ENCODE measurements at places on chromosomes 11 and 22.

DNA sequence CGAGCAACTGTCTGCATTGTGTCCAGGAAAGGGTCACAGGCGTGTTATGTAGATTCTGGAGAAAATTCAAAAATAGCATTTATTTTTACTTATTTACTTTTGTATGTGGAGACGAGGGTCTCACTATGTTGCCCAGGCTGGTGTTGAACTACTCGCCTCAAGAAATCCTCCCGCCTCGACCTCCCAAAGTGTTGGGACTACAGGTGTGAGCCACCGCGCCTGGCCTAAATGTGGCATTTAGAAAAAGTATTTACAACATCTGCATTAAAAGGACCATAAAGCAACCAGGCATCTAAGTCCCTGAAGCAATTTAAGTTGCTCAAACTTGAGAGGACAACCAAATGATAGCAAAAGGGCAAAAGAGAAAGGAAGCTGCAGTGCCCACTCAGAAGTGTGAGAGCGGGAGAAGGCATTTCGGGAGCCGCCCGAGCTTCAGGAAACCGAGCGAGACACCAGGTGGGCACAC, 595 bp downstream of the TRIM66 start:
- DNase-seq: no peak

DNA sequence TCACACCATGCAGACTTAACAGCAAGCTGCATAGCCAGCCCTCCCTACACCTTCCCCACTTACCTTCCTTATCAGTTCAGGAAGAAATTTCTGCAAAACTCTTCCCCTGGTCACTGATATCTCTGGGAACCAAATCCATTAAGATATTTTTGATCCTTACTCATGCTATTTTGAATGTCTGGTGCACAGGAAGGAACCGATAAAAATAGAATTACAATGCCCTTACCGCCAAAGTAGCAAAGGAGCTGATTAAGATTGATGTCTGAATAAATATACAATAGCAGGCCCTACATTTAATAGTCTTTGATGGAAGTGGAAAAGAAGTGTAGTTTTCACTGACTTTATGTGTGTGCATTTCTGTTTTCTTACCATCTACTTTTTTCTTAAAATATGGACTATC, 117.3 kb downstream of the MPPED2 start:
- no peak for DNase-seq

- DNase-seq: peak; percentile 29
Measured at GRCh38 chr22:27962268-27963044, 43.4 kb upstream of the PITPNB start.

- peak; percentile 22 for DNase-seq
Measured at GRCh38 chr11:35185696-35186095, 46.7 kb downstream of the CD44 start.

DNA sequence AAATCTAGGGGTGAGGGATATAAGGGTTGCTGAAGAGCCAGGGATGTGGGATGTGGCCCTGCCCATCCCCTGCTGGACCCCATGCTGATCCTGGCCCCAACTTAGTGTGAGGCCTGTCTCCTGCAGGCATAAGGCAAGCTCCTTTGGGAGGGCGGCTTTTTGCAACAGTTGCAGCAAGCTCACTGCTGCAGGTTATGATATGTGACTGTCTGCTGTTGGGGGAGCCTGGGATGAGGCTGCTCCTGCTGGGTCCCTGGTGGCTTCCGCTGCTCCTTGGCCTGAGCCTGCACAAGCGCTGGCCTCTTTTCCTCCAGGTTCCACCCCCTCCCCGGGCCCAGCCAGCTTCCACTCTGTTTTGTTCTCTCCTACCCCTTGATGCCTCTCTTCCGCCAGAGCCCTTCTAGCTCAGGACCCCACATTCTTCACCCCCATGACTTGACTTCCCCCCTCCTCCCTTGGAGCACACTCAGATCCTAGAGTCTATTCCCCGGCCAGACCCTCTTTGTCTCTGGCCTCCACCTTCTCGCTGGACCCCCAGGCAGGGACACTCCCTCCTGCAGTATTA, 35.0 kb upstream of the SYT13 start:
- no peak for DNase-seq

GRCh38 chr11:65937766-65938165, 7.5 kb upstream of the TSGA10IP start:
- DNase-seq: no peak

GRCh38 chr11:134533511-134533910, 121.5 kb upstream of the B3GAT1 start:
- no peak for DNase-seq

DNA sequence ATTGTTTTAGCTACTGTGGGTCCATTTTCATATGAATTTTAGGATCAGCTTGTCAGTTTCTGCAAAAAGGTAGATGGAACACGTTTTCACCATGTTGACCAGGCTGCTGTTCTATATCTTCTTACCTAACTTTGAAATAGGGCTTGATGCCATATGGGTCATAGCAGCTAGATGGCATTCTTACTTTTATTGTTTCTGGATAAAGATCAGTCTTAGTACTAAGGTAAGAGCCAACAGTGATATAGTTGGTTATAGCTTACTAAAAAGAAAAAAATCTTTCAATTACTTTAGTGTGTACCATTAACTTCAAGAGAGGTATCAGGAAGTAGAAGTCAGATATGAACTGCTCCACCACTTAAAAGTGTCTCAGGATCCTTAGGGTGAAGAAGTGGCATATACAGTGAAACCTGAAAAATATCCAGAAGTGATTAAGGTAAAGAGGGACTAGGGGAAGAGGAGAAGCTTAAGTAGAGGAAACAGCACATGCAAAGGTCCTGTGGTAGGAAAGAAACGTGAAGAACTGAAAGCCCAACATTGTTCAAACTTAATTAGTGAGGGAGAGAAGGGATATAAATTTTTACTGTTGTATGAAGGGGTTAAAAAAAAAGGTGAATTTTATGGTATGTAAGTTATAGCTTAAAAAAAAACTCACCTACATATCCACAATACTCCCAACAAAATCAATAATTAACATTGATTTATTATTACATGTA, 59.9 kb upstream of the B3GNT6 start:
- DNase-seq: no peak

GRCh38 chr11:104657083-104657482, 241.2 kb downstream of the CASP12 start:
- no peak for DNase-seq

DNA sequence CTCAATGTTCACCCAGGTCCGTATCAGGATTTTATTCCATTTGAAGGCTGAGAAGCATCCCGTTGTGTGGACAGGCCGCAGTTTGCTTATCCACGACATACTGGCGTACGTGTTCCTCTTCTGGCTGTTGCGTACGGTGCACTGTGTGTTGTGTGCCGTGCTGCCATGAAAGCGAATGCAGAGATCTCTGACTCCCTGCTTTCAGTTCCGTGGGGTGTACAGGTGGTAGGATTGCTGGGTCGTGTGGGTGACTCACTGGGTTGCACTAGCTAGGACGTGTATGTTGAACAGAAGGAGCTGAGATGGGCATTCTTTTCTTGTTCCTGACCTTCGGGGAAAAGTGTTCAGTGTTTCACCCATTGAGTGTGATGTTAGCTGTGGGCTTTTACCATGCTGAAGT, 10.3 kb downstream of the SELENOO start:
- no peak for DNase-seq

DNA sequence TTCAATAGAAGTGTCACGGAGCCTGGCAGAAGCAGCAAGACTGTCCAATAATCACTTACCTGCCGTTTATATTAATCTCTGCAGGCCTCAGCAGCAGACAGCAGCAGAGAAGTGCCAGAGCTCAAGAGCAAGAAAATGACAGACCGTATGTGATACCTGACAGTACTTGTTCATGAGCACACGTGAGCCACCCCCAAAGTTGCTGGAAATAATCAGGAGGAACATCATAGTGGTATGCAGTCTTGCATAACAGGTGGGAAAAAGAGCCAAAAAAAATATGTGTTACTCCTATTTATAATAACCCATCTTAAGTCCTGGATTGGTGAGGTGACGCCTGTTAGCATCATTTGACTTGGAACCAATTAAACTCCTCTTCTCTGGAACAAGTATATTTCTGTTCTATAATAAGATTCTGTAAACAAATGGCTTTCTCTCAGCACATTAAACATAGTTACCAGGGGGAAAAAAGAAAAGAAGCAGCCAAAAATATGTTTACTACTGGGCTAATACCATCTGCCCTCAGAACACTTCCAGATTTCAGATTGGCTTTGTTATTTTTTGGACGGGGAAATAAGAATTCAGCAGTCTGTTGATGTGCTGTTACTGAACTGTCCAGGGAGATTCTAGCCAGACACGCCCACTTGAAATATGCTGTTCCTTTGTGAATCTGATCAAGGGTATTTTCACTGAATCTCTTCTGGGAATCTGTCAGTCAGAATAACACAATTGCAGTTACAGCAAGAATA, 7.9 kb upstream of the SLN start:
- peak; percentile 14 for DNase-seq

GRCh38 chr11:73314117-73314961, 6.3 kb downstream of the ARHGEF17 start:
- DNase-seq: no peak

DNA sequence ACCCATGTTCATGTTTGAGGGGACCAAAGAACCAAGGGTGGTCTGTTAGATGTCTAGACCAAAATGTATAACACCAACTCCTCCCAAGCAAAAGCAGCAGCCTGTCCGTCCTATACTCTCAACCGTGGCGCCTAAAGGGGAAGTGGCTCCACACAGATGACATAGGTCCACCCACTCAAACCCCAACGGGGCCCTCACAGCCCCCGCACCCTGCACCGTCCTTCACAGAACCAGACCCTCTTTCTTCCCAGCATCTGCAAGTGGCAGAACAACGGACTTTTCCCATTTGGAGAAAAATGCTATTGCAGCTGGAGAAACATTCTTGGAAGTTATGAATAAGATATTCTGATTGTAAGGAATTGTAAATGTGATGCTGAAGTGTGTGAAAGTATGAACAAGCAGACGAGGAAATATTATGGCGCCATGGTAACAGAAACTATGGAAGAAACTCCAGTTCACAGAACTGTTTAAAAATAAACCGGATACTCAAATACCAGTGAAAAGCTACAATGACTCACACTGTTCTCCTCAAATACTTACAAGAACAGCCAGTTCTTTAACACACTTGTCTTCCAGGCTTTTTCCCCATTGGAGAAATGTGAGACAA, 76.5 kb upstream of the ARFGAP3 start:
- DNase-seq: peak; percentile 83

GRCh38 chr11:48032721-48033120, 52.4 kb downstream of the PTPRJ start:
- no peak for DNase-seq

DNA sequence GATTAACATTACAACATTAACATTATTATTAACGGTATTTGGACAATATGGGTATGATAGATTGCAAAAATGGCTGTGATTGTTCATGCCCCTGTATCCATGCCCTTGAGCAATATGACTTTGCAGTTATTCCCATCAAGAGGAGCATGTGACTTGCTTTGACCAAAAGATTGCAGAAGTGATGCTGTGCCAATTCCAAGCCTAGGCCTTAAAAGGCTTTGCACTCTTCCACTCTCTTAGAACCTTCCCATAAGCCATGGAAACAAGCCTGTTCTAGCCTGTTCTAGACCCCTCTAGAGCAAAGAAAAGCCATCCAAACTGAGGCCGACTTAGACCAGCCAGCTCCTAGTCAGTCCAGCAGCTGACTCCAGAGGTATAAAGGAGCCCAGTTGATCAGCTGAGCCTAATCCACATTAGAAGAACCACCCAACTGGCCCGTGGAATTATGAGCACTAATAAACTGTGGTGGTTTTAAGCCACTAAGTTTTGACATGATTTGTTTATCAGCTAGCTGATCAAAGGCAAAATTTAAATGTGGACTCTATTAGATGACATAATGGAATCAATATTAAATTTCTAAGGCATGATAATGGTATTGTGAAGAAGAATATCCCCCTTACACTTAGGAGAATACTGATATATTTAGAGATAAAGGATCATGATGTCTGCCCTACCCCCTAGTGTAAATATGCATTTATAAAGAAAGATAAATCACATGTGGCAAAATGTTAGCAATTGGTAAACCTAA, 28.6 kb downstream of the RAB30 start:
- DNase-seq: peak; percentile 14

GRCh38 chr11:74844072-74844471, 95.4 kb downstream of the RNF169 start:
- DNase-seq: no peak

GRCh38 chr22:36762687-36763260, 13.1 kb downstream of the IFT27 start:
- DNase-seq: peak; percentile 32

Measured in GM03348 (cell line).